Colonic mucosa (tissue), 4 donors: ENCODE measurements at places on chromosomes 2 and 18.

DNA sequence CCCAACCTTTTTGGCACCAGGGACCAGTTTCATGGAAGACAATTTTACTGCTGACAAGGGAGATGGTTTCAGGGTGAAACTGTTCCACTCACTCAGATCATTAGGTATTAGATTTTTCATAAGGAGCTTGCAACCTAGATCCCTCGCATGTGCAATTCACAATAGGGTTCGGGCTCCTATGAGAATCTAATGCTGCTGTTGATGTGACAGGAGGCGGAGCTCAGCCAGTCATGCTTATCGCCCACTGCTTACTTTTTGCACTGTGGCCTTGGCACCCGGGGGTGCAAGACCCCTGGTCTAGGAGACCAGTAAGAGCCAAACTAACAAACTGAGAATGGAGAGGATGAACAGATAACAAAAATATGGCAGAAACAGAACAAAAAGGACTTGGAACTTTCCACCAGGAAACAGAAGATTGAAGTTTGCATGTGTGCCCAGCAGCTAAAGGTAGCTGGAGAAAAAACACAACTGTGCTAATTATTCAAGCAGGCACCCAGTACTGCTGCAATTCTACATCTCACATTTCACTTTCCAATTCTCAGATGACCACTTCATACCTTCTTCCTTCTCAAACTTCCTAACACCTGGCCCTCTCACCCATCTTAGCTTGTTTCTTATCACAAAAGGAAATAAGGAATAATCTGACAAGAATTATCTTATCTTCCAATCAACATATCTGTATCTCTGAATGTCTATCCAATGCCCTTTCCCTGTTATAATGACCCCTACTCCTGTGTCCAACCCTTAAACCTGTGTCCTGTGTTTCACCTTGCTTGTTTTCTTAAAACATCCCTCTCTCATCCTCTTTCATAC lies 24.8 kb downstream of the SP3 start:
- DNase-seq = no peak

- DNase-seq = peak; percentile 10
These were observed 145.2 kb upstream of the COPS8 start for GRCh38 chr2:236940497-236940896.

- DNase-seq = no peak
These were observed 34.1 kb downstream of the NFATC1 start for GRCh38 chr18:79429785-79430281.

DNA sequence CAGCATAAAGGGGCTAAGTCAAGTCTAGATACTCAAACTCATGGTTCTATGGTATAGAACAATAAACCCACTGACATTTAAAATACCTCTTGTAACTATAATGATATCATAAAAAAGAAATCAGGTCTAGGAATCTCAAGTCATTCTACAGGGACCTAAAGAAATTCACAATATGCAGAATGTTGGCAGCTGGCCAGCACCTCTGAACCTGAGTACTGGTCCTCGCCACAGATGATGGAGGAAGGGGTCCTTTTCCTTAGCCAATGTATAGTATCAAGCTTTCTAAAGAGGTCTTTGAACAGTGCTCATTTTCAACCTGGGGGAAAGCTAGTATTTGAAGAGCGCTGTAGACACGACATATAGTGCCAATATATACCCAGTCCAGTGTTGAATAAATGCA lies 108.4 kb upstream of the ITGB6 start:
- DNase-seq = no peak

- DNase-seq = no peak
These were observed 122.5 kb downstream of the FOXI3 start for GRCh38 chr2:88329815-88330603.

GRCh38 chr2:196059491-196059960 lies 9.1 kb downstream of the DNAH7 start:
- no peak for DNase-seq

DNA sequence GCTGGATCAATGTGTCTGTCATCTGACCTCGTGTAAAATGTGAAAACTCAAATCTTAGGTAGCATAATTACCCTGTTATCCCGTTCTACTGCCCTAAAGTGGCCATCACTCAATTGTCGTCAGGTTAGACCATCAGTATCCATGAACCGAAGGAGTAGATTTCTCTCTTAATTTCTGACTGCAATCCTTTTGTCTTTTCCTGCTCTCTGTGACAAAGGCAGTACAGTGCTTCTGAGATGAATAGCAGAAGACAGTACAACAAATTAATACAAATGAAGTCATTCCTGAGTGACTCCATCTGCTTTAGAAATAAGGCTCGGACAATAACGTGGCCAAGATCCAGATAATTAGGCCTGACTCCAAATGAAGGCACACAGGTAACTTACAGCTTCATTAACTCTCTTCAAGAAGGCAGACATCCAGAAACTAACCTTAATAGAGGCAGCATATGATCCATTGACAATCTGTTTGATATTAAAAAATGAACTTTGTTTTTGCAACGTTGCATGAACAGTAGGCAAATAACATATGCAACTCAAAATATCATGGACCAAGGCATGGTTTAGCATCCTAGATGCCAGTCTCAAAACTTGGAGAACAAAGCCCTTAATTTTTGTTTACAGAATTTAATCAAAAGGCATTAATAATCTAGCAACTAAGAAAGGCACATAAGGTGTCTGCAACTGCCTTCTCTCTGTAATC lies 96.7 kb upstream of the CDH20 start:
- no peak for DNase-seq
